NCI-H2081 (cell line): ENCODE measurements at places on chromosomes 16 and 17.

DNA sequence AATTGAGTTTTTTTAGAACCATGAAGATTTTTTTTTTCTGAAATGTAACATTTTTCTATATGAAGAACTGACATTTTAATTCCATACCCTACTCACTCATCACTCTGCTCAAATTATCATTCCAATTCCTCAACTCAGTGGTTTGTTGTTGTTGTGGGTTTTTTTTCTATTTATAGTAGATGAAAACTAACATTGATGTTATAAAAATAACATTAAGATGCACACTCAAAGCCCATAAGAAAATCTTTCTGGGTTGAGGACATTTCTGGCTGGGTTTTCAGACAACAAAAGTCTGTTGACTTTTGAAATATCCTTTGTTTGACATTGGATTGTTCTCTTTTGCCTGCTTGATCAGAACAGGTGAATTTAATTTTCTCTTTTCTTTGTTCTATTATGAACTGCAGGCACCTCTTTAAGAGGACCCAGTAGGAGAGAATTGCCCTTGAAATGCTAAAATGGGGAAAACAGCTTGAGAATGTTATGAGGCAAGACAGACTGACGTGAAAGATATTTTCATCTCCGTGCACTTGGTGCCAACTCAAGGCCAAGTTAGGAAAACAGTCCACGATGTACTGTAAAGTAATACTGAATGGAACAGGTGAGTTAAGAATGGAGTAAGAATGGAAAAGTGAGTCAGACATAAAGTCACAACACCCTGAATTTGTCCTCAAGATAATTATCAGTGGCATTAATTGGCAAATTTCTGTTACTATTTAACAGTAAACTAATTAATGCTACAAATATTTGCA is 16.1 kb upstream of the ABCA5 start:
- DNase-seq = no peak

GRCh38 chr16:3045758-3046640 is at the start of gene MMP25:
Gene MMP25, plus strand, starts transcription at chr16:3046561. Its CDS starts 357 bp downstream, at chr16:3046918.
- DNase-seq = no peak

- no peak for DNase-seq
These were observed 9.3 kb downstream of the CCDC102A start for GRCh38 chr16:57527027-57527426.

- DNase-seq = no peak
These were observed 2.8 kb downstream of the MYCBPAP start for GRCh38 chr17:50511058-50511457.

GRCh38 chr17:9241774-9242496 is 220.6 kb downstream of the NTN1 start:
- DNase-seq = no peak

DNA sequence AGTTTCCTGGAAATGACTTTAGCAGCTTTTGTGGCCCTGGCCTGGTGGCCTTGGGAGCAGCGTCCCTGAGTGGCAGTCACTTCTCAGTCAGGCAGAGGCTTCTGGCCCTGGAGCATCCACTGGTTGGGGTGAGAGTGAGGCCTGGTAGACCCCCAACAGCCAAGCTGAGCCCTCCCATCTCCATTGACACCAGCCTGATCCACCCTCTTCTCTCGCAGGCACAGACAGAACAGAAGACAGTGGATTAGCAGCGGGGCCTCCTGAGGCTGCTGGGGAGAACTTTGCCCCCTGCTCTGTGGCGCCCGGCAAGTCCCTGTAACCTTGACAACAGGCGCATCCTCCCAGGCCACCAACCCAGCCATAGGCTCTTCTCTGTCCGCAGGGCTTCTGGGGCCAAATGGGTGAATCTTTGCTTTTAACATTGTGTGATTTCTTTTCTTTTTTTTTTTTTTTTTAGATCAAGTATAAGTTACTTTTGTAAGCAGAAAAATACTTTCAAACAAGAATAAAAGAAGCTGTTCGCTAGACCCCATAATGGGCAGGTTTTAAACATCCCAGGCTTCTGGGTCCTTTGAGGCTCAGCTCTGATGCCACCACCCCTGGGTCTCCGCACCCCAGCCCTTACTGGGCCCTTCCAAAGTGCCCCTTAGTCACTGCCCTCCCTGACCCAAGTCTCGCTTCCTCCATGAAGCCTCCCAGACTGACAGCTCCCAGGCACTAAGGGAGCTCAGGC is 12.7 kb upstream of the FLYWCH1 start:
- DNase-seq = no peak

DNA sequence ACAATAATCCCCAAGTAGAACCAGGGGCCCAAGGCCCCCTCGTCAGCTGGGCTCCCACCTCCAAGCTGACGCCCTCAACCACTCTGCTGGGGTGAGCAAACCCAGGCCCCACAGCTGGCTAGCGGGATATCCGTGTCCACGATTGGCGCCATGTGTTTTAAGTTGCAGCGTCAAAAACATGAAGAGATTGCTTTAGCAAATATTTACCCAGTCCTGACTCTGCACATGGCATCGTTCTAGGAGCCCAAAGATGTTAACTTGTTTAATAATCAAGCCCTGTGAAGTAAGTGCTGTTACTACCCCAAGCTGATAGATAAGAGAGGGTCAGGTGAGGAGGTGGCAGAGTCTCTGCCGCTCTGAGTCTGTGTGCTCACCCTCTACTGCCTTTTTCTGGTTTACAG is 344 bp upstream of the SEPTIN12 start:
- no peak for DNase-seq

- no peak for DNase-seq
These were observed 3.8 kb upstream of the DEF8 start for GRCh38 chr16:89944773-89945172.

- DNase-seq = no peak
These were observed 575.7 kb upstream of the CDH11 start for GRCh38 chr16:65697521-65697920.

- DNase-seq = no peak
These were observed 20.4 kb downstream of the SDK2 start for GRCh38 chr17:73623818-73624217.

DNA sequence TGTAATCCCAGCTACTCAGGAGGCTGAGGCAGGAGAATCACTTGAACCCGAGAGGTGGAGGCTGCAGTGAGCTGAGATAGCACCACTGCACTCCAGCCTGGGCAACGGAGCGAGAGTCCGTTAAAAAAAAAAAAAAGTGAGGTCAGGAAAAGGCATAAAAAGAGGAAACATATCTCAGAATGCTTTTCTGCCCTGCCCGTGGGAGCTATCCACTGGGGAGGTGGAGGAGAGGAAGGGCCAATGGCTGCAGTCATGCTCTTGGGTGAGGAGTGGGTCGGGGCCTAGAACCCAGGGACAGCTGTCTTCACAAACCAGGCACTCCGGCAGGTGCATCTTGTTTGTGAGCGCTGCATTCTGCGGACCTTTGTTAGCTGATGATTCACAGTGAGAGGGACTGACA is 60.0 kb upstream of the CDC42EP4 start:
- no peak for DNase-seq

DNA sequence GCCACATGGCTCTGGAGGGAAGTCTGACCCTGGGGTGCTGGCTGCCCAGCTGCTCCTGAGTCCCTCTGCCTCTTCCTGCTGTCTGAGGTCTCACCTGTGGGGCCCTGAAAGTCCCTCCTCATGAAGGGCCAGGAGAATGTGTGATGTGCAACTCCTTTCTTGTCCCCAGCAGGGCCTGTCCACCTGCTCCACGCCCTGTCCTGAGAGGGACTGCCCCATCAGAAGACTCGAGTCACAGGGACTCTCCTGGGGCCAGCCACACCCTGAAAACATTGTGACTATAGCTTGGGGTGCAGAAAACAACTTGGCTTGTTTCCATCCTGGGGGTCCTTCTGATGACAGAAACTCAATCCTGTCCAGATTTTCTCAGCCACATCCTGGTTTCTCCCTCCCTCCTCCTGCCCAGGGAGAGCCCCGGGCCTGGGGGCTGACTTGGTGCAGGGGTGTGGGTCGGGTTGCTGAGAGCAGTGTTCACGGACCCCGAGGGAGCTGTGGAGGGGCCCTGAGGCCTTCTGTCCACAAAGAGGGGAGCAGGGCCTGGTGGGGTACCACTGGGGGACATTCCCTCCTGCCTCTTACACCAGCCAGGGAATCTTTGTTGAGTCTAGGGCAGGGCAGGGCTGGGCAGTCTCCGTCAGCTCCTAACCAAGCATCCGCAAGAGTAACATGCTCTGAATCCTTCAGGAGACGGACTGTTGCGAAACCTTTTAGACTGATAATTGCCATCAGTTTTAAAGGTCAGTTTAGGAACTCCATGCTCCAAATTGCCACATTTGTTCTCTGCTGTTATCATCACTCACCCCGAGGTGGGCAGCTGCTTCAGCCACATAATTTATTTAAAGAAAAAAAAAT is 45.9 kb downstream of the NT5M start:
- no peak for DNase-seq

- DNase-seq = no peak
These were observed 306.7 kb downstream of the CNTNAP4 start for GRCh38 chr16:76583945-76584344.

DNA sequence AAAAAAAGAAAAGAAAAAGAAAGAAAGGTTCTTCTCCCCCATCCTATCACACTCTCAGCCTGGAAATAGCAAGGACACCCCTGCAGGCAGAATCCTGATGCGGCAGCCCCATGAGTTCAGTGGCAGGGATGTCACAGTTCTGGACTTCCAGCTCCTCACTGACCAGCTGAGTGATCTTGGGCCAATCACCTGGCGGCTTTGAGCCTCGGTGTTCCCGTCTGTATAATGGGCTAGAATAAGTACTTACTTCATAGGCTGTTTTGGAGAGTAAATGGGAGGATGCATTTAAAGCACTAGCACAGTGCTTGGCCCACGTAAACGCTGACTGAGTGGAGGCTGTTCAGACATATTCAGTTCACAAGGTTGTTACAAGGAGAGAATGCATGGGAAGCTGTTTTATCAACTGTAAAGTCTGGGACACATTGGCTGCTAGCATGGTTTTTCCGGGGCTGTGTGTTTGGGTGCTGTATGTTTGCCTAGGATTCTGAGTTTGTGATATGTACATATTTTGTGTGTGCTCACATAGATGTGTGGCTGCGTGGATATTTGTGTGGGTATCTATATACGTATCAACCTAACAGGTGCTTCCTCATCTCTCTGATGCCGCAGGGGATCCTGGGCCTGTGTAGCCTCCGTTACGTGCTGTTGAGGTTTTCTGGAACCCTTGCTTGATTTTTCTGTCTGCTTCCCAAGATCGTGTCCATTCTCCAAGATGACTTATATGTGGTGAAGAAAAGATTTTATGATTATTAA is 3.4 kb downstream of the BHLHA9 start:
- DNase-seq = no peak

DNA sequence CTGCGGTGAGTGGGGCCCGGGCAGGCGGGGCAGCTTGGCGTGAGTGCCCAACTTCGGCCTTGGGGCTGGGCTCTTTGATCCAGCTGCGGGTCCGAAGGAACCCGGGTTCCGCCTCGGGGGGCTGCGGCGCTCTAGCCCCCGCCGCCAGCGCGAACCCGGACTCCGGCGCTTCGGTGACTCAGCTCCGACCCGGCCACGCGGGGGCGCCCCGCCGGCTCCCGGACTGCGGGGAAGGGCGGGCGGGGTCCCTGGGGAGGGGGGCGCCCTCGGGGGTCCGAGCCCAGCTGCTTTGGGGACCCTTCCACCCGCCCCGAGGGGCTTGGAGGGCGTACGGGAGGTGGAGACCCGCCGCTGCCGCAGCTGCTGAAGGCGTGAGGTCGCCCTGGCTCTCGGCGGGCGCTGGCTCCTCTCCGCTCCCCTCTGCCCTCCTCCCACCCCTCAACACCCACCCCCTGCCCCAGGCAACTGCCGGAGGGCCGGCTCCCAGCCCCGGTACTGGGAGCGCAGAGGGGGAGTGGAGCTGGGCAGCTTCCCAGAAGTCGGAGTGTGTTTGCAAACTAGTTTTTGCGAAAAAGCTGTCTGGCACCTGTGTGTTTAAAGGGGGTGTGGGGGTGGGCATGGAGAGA is 516 bp downstream of the CPNE2 start:
- no peak for DNase-seq

DNA sequence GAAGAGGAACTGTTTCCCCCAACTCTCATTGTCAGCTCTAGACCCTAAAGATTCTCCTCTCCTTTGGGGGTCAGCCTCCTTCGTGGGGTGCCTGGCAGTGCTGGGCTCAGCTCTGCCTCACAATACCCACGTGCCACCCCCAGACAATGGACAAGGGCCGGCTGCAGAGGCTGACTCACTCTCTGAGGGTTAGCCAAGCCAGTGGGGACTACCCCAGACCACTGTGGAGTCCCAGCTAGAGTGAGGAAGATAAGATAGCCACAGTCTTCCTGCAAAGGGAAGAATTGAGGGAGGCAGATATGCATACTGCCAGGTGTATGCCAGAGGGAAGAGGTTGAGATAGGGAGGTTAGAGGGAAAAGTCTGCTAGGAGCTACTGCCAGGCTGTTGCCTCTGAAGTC is 13.5 kb upstream of the MTMR4 start:
- DNase-seq = no peak

GRCh38 chr17:21674242-21674731 is 18.0 kb upstream of the KCNJ18 start:
- no peak for DNase-seq

- DNase-seq = no peak
These were observed 8.1 kb downstream of the GLIS2 start for GRCh38 chr16:4323845-4324488.

- no peak for DNase-seq
These were observed 12.8 kb upstream of the CHMP6 start for GRCh38 chr17:80978499-80979497.

GRCh38 chr17:29331075-29331707 is 37.2 kb upstream of the NUFIP2 start:
- no peak for DNase-seq

DNA sequence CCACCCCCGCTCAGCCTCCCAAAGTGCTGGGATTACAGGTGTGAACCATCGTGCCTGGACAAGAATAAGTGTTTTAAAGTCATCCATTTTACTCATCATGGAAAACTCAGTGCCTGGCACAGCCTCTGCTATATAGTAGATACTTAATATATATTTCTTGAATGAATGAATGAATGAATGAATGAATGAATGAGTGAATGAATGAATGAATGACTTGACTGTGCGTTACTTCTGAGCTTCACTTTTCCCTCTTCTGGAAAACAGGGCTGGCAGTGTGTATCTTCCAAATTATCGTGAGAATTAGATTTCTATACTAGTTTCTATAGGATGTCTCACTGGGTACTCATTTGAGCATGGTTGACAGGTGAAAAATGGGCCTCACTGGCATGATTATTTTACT is 307.3 kb upstream of the ERCC4 start:
- DNase-seq = no peak

DNA sequence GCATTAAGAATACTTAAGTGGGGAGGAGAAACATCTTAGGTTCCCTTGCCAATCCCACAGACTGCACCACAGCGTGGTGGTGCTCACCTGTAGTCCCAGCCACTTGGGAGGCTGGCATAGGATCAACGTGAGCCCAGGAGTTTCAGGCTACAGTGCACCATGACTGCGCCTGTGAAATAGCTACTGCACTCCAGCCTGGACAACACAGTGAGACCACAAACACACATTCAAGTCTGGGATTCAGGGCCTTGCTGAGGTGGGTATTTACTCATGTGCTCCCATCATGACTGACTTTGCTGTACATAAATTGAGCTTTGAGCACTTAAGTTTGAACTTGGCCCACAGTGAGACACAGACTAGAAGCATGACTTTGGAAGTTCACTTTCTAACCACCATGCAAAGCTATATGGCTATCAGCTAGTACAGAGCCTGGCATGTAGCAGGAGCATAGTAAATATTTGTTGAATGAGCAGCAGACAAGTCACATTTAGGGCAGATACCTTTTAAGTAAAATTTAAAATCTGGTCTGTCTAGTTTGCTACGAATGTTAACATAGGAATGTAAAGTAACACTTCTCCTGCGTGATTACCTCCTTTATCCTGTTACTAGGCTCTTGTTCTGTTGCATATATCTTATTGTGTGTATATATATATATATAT is 33.5 kb downstream of the CEP95 start:
- DNase-seq = no peak
